Stimulated activated naive CD4-positive, alpha-beta T cell treated with Interleukin-2 at 50 U/mL for 16 hours (primary cell): ENCODE measurements at places on chromosomes 16 and 17.

DNA sequence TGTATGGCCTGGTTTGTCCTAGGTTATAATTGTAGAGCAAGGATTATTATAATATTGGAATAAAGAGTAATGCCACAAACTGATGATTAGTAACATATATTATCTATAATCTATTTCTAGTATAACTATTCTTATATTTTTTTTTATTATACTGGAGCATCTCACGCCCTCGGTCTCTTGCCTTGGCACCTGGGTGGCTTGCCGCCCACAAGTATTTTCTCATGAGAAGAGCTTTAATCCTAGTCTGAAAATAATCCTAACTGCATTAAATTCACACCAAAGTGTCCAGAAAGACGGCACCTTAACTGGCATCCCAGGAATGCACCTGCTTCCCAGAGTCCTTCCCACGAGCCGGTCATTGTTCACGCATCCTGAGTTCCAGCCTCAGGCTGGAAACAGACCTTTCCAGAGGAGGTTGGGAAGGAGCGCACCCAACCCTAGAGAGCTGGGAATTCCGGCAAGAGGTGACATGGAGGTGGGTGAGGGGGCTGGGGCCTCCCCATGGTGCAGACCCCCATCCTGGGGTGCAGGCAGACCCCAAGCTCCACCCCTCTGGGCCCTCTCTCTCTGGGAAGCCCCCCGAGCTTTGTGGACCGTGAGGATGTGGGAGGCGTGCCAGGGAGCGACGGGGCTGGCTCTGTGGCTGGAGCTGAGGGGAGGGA is 15.9 kb downstream of the CHMP1A start:
- DNase-seq: no peak

DNA sequence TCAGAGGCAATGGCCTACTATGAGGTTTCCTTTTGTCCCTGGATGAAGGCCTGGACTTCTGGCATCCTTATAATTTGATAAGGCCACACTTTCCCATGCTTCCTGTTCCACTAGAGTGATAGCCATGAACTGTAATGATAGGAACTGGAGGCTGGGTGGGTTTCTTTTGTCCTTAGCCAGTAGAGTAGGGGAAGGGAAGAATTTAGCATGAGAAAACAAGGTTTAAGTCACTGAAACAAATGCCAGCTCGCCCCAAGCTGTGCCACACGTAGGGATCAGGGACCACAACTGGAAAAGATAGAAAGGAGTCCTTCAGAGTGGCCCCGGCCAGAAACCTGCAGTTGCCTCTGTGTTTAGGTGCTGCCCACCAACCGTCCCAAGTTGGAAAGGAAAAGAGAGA is 80.9 kb upstream of the C17orf78 start:
- no peak for DNase-seq

GRCh38 chr16:68283801-68284598 is 19.7 kb downstream of the SLC7A6 start:
- DNase-seq: no peak

DNA sequence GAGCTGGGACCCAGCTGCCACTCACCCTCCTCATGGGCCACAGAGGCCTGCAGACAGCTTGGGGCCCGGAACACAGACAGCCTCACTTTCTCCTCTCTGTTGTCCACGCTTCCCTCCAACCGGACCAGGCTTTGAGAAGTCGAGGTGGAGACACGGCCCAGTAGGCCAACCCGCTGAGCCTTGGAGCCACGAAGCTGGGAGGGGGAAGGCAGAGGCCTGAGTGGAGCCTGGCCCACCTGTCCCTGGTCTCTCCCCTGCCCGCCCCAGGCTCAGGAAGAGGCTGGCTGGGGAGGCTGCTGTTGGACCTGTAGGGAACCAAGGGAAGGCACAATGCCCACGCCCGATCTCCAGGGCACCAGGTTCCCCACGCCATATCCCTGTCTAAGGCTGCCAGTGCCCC is 48.1 kb downstream of the RMI2 start:
- no peak for DNase-seq

- no peak for DNase-seq
These were observed 3.3 kb upstream of the ZG16B start for GRCh38 chr16:2826591-2827373.

DNA sequence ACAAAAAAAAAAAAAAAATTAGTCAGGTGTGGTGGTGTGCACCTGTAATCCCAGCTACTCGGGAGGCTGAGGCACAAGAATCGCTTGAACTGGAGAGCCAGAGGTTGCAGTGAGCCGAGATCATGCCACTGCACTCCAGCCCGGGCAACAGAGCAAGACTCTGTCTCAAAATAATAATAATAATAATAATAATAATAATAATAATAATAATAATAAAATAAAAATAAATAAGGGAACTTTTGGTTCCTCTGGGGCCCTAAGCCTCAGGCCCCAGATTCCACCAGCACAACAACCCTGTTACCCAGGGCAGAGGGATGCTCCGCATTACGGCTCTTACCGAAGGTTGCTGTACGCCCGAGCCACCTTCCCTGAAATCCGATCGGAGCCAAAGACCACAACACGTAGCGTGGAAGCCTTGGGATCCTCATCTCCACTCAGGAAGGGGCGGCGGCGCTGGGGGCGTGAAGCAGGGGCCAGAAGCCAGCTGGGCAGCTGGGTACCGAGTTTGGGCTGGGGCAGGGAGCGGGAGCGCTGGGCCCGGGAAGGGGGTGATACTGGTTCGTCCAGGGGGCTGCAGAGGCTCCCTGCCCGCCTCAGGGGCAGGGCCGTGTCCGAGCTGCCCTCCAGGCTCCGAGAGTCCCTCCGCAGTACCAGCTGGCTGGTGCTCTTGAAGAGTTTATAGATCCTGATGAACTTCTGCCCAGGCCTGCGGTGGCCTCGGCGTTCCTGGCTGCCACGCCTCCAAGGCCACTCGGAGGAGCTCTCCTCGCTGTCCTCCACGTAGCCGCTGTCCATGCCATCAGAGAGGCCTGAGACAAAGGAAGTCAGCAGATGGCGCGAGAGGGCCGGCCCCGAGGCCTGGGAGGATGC is 20.6 kb upstream of the PIK3R6 start:
- no peak for DNase-seq

DNA sequence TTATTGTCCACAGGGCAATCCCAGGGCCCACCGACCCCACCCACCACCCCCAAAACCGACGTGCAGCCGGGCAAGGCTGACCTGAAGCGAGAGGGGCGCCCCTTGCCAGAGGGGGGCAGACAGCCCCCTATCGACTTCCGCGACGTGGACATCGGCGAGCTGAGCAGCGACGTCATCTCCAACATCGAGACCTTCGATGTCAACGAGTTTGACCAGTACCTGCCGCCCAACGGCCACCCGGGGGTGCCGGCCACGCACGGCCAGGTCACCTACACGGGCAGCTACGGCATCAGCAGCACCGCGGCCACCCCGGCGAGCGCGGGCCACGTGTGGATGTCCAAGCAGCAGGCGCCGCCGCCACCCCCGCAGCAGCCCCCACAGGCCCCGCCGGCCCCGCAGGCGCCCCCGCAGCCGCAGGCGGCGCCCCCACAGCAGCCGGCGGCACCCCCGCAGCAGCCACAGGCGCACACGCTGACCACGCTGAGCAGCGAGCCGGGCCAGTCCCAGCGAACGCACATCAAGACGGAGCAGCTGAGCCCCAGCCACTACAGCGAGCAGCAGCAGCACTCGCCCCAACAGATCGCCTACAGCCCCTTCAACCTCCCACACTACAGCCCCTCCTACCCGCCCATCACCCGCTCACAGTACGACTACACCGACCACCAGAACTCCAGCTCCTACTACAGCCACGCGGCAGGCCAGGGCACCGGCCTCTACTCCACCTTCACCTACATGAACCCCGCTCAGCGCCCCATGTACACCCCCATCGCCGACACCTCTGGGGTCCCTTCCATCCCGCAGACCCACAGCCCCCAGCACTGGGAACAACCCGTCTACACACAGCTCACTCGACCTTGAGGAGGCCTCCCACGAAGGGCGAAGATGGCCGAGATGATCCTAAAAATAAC is 3.0 kb downstream of the SOX9 start:
- no peak for DNase-seq

- no peak for DNase-seq
These were observed 5.3 kb downstream of the MNT start for GRCh38 chr17:2395258-2396181.

- DNase-seq: no peak
These were observed 47.1 kb downstream of the SPACA3 start for GRCh38 chr17:33038740-33039139.

- no peak for DNase-seq
These were observed 240.3 kb upstream of the IRX3 start for GRCh38 chr16:54526916-54527315.

- no peak for DNase-seq
These were observed 17.5 kb downstream of the NDUFAF8 start for GRCh38 chr17:81256616-81257015.

GRCh38 chr17:40281663-40282062 is 6.0 kb upstream of the CDC6 start:
- no peak for DNase-seq

GRCh38 chr17:16135461-16135860 is 79.9 kb downstream of the NCOR1 start:
- DNase-seq: no peak
